ENCODE measurements at places on chromosomes 1 and 21.

DNA sequence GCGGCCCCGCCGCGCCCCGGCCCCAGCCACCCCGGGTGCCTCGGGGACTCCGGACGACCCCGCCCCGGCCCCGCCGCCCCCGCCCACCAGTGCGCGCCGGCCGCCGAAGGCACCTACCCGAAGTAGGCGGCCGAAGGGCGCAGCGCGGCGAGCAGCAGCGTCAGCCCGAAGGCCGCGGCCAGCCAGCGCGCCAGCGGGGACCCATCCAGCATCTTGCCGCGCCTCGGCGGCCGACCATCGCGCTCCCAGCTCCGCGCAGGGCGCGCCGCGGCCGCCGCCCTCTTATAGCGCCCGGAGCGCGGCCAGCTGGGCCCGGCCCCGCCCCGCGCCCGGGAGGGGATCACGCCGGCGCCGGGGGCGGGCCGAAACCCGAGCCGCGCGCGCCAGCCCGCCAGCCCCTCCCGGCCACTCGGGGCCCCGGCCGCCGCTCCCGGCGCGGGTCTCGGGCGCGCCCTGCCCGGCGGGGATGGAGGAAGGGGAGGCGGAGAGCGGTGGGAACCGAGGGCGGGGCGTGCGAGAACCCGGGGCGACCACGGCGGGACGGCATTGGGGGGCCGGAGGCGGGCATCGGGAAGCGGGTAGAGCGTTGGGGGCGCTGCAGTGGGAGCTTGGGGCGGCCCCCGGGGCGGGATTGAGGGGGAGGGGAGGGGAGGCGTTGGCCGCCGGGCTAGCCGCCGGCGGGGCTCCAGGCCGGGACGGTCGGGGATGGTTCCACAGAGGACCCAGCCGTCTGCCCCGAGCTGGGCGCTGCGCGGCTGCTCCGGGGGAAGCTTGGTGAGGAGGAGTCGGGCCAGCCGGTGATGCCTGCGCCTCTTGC lies at the start of gene WNT9A:
Gene WNT9A, minus strand, starts transcription at position 257 of the 817 bp plus-strand sequence. Its CDS starts 45 bp downstream, at position 212.
- peak; percentile 87 for DNase-seq

GRCh38 chr1:229759037-229759435 lies 133.0 kb downstream of the URB2 start:
- no peak for DNase-seq

DNA sequence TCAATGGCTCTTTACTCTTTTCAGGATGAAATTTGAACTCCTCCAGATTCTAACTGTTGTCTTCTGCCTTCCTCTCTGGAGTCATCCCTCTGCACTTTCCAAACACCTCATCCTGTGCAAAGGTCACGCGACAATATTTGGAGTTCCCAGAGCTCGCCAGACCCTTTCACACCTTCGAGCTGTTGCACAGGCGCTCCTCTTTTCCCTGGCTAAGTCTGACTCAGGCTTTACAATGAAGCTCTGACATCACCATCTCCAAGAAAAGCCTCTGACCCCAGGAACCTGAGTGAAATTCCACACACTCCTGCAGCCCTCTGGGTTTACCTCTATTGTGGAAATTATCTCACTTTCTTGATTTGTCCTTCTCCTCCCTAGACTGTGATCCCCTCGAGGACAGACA lies 270.3 kb downstream of the RGS7 start:
- no peak for DNase-seq

GRCh38 chr1:225509770-225510169 lies 81.9 kb upstream of the LBR start:
- DNase-seq, result no peak

DNA sequence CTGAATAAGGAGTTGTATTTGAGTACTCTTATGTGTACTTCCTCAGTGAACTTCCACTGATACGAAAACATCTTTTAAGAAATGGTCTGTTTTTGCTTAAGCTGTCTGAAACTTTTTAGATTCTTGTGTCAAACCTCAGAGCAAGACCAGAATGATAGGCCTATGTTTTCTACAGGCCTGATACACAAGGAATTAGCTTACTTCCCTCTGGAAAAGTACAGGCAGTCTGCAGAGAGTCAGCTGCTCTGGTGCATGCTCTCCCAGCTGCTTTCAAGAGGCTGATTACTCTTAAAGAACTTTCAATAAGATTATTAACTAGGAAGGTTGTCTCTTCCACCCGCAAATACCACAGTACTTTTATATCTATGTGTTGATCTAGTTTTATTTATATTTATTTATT lies 9.5 kb downstream of the SNX27 start:
- DNase-seq, result no peak

- peak; percentile 96 for DNase-seq
These were observed at the start of gene HPCA for GRCh38 chr1:32886004-32886827. Gene HPCA, plus strand, starts transcription at chr1:32886491. Its CDS starts 2,408 bp downstream, at chr1:32888899.
